ENCODE measurements at places on chromosomes 4 and X.

DNA sequence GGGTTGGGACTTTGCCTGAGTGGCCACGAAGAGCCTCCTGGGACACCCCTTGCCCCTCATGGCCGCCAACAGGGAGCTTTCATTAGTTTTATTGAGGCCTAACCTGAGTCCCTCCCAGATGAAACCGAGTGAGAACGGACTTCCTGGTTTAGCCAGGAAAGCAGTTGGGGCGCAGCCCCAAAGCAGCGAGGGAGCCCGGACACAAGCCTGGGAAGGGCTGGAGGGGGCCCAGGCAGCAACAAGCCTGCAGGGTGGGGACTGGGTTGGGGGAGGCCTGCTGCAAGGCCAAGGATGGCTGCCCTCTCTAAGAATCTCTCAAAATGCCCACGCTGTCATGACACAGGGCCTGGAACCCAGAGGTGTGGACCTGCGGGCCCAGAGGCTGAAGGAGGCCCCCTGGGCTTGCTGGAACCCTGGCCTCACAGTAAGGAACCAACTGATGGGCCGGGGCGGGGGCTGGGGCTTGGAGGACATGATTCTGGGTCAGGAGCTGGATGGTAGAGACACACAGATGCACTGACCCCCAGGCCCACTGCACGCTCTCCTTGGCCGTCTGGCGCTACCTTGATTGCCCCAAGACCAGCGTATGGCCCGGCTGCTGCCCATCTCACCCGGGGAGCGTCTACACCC is 5.8 kb downstream of the HMX1 start:
- DNase-seq, result no peak

GRCh38 chr4:186190581-186191199 is 677 bp upstream of the CYP4V2 start:
- peak; percentile 69 for DNase-seq

- peak; percentile 64 for DNase-seq
Observed at GRCh38 chr4:4430492-4431195, 43.7 kb downstream of the NSG1 start.

GRCh38 chr4:15361529-15361928 is 66.3 kb upstream of the C1QTNF7 start:
- DNase-seq, result no peak

GRCh38 chrX:153780678-153781427 is at the start of gene SRPK3:
SRPK3 (plus strand) TSS chrX:153781041; CDS start chrX:153781087, 46 bp downstream.
- no peak for DNase-seq

GRCh38 chr4:140753329-140753728 is 2.9 kb downstream of the TBC1D9 start:
- no peak for DNase-seq

- no peak for DNase-seq
Observed at GRCh38 chrX:150848914-150849365, 49.5 kb downstream of the CD99L2 start.

DNA sequence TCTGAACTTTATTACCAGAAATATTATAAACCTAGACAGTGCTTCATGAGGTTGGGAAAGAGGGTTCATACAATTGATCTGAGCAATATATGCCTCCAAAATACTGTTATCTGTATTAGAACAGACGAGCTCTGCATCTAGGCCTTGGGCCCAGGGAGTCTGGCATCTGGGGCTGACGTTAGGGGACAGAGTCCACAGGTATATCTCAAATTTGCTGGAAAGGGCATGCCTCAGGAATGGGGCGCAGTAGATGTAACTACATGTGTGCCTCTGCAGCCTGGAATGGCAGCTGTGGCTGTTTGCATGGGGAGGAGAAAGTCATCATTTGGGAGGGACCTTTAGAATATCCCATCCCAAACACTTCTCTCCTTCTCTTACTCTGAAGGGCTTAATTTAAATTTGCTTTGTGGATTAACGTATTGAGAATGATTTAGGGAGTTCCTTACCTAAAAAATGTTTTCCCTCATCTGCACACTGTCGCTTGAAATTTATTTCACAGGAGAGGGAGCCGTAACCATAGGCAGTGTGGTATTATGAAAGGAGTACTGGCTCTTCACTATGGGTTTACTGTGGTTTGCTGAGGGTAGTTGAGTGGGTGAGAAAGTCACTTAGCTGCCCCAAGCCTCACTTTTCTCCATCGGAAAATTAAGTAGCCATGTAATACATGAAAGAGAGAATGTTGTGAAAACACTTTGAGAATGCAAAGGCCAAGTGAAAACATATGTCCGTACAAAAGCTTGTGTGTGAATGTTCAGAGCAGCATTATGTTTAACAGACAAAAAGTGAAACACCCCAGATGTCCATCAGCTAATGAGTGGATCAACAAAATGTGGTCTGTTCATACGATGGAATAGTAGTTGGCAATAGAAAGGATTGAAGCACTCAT is 5.9 kb downstream of the ADD1 start:
- no peak for DNase-seq

- no peak for DNase-seq
Observed at GRCh38 chr4:130703211-130703935, 1607.4 kb downstream of the C4orf33 start.
